ENCODE measurements at places on chromosomes 2 and 18. TPM values are rescaled to one million over a fixed set of nuclear protein-coding genes. Genes with fewer than 3 reads are reported as not detected.
A peak's percentile ranks its signal among the peaks of the same experiment; 100 is the strongest.

DNA sequence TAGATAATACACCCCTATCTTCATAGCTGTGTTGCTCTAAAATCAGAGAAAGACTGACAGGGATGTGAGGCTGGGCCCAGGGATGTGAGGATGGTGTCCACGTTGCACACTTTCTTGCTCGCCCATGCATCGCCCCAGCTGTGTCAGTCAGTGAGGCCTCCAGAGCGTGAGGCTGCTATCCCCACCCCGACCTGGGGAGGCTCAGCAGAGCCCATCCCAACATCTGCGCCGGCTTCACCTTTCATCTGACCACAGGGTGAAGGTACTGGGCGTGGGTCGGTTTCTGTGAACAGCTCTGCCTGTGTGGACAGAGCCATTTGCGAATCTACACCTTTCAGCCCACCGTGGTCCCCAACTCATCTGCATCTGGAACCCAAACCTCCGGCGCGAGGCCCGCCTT lies 255.7 kb downstream of the HDAC4 start:
- DNase-seq = no peak

DNA sequence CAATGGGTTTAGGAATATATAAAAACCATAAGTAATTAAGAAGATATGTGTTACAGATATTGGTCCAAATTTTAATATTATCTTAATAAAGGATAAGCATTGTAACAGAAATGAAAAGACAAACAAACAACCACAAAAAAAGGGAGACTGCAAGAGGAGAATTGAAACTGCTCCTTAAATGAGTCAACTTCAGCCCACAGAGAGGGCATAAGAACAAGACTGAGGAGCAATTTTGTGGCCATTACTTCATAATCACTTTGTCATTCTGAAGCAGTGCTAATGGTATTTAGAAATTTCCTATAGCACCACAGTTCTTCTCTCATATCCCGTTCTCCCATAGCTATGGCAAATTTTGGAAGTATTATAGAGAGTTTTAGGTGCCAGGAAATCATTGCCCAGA lies 193.2 kb upstream of the HNMT start:
- no peak for DNase-seq

SLC23A3 gene
- 0.17 TPM for polyA plus RNA-seq

- no peak for DNase-seq
These were observed 96.8 kb upstream of the TRIB2 start for GRCh38 chr2:12619975-12620374.

- DNase-seq = no peak
These were observed 190.1 kb downstream of the NDUFA10 start for GRCh38 chr2:239835056-239835455.

DNA sequence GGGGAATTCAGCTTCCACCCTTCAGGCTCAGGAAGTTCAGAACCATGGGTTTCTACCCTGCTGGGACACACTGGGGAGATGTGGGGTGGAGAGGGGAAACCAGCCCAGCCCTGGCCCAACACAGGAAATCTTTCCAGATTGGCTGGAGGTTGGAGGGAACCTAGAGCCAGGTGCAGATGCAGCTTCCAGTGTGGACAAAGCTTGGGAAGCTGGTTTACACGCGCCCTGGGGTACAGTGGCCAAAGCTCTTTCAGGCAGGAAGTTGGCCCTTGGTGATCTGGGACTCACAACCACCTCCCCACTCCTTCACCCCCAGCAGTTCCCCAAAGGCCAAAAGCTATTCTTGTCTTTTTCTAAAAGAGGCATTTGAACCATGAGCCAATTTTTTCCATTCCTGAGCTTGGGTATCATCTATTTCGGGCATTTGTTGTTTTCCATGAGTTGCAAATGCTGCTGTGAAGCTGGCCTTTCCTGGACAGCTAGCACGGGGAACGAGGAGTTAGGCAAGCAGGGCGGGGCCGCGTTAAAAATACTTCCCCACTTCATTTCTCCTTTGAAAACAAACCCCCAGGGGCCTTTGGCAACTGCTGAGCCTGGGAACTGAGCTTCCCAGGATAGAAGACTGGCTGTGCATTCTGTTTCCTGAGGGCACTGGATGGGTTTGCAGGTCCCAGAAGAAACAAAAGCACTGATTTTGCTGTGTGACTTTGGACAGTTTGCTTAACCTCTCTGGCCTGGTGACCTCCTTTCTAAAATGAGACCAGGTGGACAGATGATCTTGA lies 3.1 kb upstream of the ARID5A start:
- no peak for DNase-seq

GPR45 gene
- polyA plus RNA-seq = 3.6 TPM

- DNase-seq = no peak
These were observed 1284.1 kb upstream of the GYPC start for GRCh38 chr2:125371867-125372266.

DNA sequence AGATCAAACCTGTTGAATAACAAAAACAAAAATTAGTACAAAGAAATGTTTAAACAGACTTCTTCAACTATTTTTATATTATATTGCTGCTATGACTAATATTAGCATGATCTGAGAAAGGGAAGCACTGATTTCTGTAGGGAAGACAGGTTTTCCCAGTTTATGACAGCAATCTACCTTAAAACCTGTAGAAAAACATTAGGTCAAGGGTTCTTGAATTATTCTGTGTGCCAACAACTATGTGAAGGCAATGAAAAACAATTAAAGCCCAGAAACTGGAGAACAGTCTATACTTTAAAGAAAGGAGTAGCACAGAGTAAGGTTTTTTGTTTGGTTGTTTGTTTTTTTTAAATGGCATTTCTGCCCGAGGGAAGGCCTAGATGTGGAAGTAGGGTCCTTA lies 23.3 kb downstream of the PUM2 start:
- DNase-seq = no peak

VAMP5 gene
- polyA plus RNA-seq = 43.5 TPM

GRCh38 chr2:181810823-181811695 lies 80.5 kb upstream of the ITPRID2 start:
- DNase-seq = no peak

DNA sequence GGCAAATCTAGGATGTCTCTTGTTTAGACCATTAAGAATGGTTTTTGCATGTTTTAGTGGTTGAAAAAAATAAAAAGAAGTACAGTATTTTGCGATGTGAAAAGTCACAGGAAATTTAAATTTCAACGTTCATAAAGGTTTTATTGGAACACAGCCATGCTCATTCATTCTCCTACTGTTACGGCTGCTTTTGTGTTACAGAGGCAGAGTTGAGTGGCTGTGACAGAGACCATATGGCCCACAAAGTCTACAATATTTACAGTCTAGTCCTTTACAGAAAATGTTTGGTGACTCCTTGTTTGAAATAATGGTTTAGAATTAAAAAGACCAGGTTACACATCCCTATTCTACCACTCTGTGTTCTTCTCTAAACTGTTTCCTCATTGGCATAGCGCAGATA lies 48.1 kb downstream of the MYOM1 start:
- no peak for DNase-seq

- DNase-seq = no peak
These were observed 13.0 kb upstream of the ARHGAP25 start for GRCh38 chr2:68721482-68722101.

GRCh38 chr2:46297546-46298271 lies 502 bp downstream of the EPAS1 start:
- DNase-seq = no peak

GRCh38 chr2:42844901-42845821 lies 52.8 kb upstream of the HAAO start:
- no peak for DNase-seq

- no peak for DNase-seq
These were observed 183.8 kb upstream of the CTAGE1 start for GRCh38 chr18:22601481-22601880.

RAB27B gene
- polyA plus RNA-seq = 23.1 TPM

GRCh38 chr2:52884761-52885352 lies 882.7 kb upstream of the CHAC2 start:
- no peak for DNase-seq

GRCh38 chr18:2901423-2901985 lies 54.7 kb downstream of the EMILIN2 start:
- DNase-seq = no peak

DES gene
- 8.8 TPM for polyA plus RNA-seq

DNA sequence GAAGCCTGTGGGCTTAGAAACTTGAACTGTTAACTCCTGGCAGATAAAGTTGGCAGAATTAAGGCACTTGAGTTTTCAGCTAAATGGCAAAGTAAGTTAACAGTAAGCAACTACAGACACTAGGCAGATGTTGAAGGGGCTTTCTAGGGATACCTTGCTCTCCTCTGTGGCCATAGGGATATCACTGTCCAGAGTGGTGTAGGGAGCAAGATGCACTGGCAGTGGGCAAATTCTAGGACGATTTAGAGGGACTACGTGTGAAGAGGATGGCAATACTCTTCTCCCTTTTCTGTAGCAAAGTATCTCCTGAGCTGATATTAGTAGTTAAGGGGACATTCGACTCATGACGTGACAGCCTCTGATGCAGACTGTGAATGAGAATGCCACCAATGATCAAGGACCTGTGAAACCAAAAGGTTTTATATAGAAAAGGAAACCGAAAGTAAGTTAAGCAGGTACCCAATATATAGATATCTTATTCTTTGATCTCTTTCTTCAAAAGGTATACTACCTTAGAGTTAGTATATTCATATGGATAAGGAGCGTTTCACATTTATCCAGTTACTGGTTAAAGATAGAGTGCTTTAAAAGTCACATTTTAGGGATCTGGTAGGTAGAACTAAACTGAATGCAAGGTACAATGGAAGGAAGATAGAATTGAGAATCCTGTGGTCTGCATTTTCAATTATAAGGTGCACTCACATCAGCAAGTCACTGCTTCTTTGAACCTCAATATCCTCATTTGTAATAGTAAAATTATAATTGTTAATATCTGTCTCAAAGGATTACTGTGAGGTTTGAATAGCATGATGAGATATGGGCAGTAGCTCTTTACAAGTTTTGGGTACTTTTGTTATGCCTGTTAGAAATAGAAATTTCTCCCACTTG lies 106.4 kb downstream of the KCNH7 start:
- DNase-seq = no peak

- DNase-seq = no peak
These were observed 107.3 kb upstream of the SLC8A1 start for GRCh38 chr2:40559175-40559574.

DNA sequence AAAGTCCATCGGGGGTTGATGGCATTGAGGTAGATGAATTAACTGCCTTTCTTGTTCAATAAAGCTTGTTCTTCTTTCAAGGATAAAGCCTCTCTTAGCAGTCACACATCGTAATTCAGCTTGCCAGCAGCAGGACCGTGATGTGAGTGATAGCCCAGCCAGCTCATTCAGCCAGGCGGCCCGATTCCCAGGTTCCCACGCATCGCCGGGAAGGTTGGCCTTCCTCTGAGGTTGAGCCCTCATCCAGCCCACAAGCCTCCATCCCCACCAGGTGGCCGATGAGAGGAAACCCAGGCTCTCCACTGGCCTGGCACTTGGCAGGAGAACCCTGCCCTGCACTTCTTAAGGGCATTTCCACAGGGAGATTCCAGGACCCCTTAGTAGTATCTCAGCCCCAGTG lies 4.7 kb downstream of the AGAP1 start:
- peak; percentile 44 for DNase-seq

- no peak for DNase-seq
These were observed 64.9 kb upstream of the CAPN13 start for GRCh38 chr2:30871980-30872789.

ALPI gene
- polyA plus RNA-seq = not detected

GRCh38 chr2:187252063-187252462 lies 196.0 kb downstream of the CALCRL start:
- no peak for DNase-seq

PMAIP1 gene
- 1.1 TPM for polyA plus RNA-seq

- DNase-seq = no peak
These were observed 35.5 kb upstream of the ALMS1 start for GRCh38 chr2:73350035-73350691.

C1GALT1C1L gene
- 1.8 TPM for polyA plus RNA-seq
